ENCODE measurements at places on chromosomes 5 and 9. TPM values are rescaled to one million over a fixed set of nuclear protein-coding genes. Genes with fewer than 3 reads are reported as not detected.

GRCh38 chr5:175664723-175665122 is 6.9 kb downstream of the HRH2 start:
- DNase-seq: no peak

GRCh38 chr9:13063880-13064459 is 215.5 kb downstream of the MPDZ start:
- no peak for DNase-seq

DNA sequence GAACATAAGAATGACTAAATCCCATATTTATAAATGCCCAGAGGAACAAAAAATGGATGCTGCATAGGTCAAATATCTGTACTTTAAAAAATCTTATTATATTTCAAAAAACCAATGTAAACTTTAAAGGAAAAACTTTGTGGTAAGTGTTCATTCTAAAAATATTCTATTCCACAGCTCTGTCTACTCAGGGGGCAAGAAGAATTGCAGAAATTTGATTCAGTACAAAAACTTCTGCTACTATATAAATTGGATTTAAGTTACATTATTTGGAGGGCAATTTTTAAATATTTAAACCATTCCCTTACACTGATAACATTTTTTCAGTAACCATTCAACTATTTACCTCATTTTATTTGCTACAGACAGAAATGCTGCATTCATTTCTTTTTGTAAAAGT is 32.1 kb downstream of the NFIB start:
- no peak for DNase-seq

DNA sequence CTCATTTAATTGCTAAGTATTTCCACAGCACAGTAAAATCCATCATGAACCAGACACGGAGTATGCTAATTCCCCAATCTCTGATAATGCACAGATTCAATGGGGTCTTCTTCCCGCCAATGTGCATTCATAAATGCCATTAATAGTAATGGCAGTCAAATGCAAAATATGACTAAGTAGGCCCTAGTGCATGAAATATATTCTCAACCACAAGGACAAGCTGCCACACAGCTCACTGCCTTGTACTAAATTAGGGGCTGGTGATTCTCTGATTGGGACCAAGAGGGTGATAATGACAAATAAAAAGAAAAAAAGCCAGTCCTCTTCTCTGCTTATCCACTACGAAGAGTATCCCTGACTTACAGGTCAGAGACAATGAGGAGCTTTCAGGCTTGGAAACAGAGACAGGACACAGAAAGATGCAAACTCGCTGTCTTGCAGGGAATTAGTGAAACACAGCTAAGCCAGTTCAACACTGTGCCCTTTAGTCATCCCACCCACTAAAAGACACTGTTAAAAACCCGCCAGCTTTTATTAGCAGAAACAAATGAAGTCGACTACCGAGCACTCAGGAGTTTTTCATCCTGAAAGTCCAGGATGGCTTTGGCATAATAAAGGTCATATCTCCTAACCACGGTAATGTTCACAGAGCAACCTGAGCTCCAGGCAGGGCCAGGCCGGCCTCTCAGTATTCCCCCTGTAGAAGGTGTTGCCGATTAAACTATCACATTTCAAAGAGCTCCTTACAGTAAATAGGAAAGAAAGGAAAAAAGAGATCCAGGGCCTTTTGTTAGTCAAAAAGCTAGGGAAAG is 148.1 kb downstream of the EBF1 start:
- DNase-seq: no peak

DNA sequence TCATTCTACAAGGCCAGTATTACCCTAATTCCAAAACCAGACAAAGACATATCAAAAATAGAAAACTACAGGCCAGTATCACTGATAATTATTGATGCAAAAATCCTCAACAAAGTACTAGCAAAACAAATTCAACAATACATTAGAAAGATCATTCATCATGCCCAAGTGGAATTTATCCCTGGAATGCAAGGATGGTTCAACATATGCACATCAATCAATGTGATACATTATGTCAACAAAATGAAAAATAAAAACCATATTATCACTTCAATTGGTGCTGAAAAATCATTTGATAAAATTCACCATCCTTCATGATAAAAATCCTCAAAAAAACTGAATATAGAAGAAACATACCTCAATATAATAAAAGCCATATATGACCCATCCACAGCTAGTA is 115.2 kb upstream of the SLC27A6 start:
- no peak for DNase-seq

DNA sequence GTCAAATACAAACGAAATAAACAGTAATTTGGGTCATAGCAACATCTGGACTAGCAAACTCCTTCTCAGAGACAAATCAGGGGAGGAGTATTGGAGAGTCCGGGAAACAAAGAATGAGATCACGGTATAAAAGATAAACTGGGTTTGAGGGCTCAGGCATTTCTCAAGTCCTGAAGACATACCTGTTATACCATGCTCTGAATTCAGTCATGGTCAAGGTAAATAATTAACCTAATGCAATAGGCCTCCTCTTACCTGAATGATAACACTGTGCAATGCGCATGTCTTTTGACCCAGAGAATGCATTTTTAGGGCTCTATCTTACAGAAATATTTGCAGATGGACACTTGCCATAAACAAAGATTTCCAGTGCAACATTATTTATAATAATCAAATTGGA is 31.9 kb upstream of the SPDL1 start:
- DNase-seq: no peak

Gene GABRP
- not detected for total RNA-seq
